Stimulated activated naive CD4-positive, alpha-beta T cell treated with Interleukin-2 at 50 U/mL for 16 hours (primary cell): ENCODE measurements at places on chromosomes 4 and X.

DNA sequence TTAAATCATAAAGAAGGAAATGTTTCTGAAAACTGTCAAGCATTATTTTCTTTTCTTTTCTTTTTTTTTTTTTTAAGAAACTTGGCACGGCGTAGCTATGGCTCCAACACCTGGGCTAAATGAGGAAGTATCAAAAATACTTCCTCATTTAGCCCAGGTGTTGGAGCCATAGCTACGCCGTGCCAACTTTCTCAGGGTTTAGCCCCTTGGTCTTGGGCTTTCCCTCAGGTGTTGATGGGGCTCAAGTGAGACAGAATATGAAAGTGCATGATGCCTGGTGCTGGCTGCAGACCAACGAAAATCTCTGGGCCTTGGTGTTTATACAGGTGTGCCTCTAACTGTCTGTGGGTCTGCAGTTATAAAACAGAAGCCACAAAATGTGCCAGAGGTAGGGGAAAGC is 132.7 kb downstream of the ARHGAP24 start:
- DNase-seq: no peak

DNA sequence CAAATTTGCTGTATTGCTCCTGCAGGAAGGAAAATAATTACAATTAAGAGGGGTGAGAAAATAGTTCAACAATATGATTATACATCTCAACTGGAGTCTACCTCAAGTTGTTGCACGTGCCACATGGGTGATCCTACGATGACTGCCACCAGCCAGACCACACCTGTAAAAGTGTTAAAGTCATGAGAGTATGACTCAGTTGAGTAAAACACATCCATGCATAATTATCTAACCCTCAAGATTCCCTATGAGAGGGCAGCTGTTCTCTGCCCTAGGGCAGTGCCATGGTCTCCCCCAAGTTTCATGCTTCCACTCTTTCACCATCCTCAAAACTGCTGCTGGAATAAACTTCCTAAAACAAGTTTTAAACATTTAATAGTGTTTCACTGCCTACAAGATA is 44.1 kb downstream of the QRFPR start:
- no peak for DNase-seq

DNA sequence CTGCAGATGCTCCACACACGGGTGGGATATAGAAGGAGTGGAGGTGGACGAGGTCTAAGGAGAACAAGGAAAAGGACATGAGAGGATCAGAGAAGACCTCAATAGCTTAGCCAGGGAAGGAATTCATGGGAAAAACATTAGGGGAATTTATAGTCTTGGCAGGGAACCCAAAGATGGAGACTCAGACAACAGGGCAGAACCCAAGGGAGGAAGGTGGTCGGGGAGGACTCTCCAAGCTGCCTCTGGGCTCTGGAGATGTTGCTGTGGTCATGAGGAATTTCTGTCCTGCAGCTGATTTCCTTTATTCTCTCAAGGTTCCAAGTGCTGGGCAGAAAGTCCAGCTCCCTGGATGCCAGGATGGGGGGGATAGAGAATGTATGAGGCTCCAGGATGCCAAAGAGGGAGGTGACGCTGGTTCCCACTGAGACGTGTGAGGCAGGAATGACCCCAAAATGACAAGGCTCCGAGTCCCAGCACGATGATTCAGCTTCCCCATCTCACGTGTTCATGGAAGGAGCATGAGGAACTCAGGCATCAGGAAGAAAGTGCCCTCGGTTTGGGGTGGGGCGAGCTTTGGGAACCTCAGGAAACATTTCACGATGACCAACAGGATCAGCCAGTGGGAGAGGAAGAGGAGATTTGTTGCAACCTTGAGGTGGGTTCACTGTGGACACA is 57.0 kb upstream of the PPP2R3B start:
- no peak for DNase-seq

- DNase-seq: no peak
Observed at GRCh38 chr4:3469386-3470243, 6.5 kb downstream of the DOK7 start.

DNA sequence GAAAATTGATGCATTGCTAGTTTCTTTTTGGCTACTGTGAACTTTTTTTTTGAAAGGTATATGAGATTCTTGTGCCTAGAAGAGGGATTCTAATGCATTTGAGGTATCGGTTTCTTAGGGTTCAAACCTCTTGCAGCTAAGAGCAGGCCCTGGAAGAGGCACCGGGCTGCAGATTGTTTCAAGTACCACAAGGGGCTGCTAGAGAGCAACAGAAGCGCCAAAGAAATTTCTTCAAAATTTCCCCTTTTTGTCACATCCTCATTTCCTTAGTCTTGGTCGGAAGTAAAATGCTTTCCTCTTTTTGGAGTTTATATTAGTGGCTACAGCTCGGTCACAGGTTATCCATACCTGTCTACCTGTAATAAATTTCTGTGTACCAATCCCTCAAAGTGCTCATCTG is 89.8 kb downstream of the PDGFRA start:
- DNase-seq: no peak

DNA sequence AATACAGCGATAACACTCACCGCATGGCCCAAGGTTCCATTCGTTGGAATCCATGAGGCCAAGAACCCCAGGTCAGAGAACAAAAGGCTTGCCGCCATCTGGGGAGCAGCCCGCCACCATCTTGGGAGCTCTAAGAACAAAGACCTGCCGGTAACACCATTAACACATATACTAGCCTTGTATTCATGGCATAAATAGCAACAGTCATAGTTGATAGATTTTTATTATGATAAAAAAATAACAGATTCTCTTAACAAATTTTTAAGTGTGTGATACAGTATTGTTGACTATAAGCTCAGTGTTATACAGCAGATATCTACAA is 309.4 kb downstream of the GLUD2 start:
- no peak for DNase-seq

- DNase-seq: no peak
Observed at GRCh38 chrX:96929036-96929435, 45.3 kb downstream of the RPA4 start.

- DNase-seq: no peak
Observed at GRCh38 chrX:10922159-10922558, 189.0 kb upstream of the HCCS start.

GRCh38 chr4:75699299-75699698 is 25.1 kb upstream of the USO1 start:
- DNase-seq: no peak

GRCh38 chr4:42398171-42398870 is 1.0 kb downstream of the SHISA3 start:
- no peak for DNase-seq

GRCh38 chr4:137129441-137129840 is 402.9 kb downstream of the PCDH18 start:
- no peak for DNase-seq

DNA sequence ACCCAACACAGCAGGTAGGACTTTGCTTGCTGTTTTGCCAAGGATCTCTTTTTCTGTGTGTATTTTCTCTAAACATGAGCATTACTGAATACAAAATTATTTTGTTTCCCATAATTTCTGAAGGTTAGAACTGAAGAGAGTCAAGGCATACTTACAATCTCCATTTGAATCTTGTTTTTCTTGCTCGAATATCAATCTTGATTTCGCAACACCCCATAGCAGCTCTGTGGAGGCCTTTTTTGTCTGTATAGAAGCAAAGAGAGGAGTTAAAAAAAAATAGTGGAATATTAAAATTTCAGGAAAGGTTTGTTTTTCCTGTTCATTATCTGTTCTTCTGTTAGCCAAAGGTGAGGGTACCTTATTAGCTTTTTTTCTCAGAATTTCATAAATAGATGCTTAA is 92.9 kb downstream of the TNIP2 start:
- no peak for DNase-seq

DNA sequence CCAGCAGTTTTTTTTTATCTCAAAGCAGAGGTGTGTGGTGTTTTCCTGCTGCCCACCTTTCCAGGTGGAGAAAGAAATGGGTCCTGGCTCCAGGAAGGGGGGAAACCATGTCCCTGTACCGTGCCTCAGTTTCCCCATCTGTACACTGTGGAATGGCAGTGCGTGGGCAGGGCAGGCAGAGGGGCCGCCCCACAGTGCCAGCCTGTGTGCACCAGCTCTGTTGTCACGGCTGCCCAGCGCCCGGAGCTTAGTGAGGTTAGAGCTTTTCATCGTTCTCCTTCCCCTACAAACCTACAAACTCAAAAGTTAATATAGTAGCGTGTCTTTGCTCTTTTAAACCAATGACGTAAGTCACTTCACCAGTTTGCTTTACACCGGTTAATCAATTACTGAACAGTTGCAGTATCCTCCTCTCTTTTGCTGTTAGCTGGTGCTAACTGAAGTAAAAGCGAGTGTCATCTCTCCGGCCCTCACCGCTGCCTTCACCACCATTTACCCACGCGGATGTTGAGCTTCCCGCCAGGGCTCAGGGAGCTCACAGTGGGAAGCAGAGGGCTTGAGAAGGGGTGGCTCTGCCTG is 114.8 kb upstream of the ADRA2C start:
- no peak for DNase-seq

GRCh38 chr4:187893418-187893817 is 102.2 kb upstream of the ZFP42 start:
- no peak for DNase-seq

GRCh38 chr4:146650034-146650433 is 11.3 kb downstream of the POU4F2 start:
- DNase-seq: no peak

DNA sequence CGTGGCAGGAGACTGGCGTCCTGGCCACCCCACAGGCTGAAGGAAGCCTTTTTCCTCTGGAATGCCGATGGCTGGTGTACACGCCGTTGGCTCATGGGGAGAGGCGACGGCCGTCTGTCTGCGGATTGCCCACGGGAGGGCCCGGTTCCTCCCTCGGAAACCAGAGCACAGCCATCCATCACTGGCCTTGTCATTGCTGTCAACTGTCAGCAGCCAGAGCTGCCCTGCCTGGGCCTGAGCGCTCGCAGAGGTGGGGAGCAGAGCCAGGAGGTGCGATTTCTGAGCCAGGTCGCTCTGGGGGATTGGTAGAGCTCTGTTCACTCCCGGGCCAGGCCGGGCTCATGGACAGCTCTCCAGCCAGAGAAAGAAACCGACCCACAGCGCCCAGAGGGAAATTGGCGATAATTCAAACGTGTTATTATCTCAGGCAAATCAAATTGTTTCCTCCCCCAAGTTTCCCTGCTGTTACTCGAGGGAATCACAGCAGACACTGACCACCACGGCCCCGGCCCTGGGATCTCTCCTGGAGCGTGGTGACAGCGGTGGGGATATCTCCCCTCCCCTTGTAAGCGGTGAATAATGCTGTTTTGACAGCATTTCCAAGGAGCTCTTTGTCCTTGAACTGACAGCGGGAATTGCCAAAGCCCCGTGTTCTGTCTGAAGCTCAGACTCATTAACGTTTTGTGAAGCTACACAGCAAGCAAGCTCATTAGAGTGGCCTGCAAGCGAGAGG is 220.9 kb upstream of the PSAPL1 start:
- DNase-seq: no peak

GRCh38 chr4:10605031-10605430 is 79.5 kb downstream of the CLNK start:
- DNase-seq: no peak

GRCh38 chrX:92232182-92232581 is 453.0 kb downstream of the PCDH11X start:
- DNase-seq: no peak

GRCh38 chr4:7506119-7506518 is 71.4 kb upstream of the PSAPL1 start:
- no peak for DNase-seq

DNA sequence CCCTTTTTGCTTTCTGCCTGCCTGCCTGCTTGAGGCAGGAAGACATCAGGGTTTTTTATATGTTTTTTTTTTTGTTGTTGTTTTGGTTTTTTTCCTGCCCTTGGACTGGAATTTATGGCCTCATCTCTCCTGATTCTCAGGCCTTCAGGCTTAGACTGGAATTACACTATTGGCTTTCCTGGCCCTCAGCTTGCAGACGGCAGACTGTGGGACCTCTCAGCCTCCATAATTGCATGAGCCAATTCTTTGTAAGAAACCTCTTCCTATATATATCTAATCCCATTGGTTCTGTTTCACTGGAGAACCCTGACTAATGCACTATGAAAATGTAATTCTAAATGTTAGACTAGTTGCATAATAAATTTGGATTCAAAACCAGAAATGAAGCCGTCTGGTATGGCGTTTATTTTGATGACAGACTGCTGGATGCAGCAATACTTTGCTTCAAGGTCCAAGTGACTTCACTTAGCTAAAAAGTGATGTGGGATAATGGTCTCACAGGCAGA is 59.0 kb downstream of the SEL1L3 start:
- no peak for DNase-seq

DNA sequence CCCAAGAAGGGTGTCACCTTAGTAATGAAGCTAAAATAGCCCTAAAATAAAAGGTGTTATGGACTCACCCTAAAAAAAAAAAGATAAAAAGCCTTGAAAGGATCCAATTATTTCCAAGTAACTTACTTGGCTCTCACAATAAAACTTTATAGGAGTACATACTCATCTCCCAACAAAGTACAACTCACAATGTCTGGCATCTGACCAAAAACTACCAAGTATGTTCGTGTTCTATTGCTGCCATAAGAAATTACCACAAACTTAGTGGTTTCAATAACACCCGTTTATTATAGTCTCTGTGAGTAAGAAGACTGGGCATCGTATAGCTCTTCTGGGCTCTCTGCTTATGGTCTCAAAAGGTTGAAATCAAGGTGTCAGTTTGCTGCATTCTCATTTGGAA is 51.0 kb downstream of the BEX1 start:
- DNase-seq: no peak

- DNase-seq: no peak
Observed at GRCh38 chr4:106334741-106335470, 18.6 kb downstream of the AIMP1 start.

GRCh38 chr4:72702948-72703347 is 133.9 kb upstream of the ADAMTS3 start:
- DNase-seq: no peak

- no peak for DNase-seq
Observed at GRCh38 chrX:37509349-37509748, 62.1 kb upstream of the LANCL3 start.

DNA sequence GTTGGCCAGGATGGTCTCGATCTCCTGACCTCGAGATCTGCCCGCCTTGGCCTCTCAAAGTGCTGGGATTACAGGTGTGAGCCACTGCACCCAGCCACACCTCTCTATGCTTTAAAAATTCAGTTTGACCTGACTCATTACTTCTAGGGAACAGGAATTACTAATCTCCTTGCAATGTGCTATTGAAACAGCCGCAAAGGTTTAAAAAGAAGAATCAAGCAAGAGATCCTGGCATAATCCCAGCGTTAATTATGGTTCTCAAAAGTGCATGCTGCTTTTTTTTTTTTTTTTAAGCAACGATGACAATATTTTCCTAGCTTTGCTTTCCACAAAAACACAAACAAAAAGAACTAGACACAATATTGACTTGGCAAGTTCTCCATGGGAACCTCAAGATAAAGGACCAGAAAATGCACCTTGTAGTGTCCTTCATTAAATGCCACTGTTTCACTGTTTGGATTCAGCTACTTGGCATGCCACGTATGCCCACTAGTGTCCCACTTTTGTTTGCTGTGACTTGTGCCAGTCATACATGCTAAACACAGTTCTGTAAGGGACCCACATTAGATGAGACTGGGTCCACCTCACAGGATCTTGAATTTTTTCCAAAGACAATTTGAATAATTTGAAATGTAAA is 112.6 kb upstream of the PPARGC1A start:
- no peak for DNase-seq

- no peak for DNase-seq
Observed at GRCh38 chr4:147776716-147777115, 44.8 kb downstream of the ARHGAP10 start.
